ENCODE measurements at places on chromosomes 3 and 15.
A peak's percentile ranks its signal among the peaks of the same experiment; 100 is the strongest.

- DNase-seq: no peak
Observed at GRCh38 chr15:39132070-39132469, 448.8 kb upstream of the THBS1 start.

DNA sequence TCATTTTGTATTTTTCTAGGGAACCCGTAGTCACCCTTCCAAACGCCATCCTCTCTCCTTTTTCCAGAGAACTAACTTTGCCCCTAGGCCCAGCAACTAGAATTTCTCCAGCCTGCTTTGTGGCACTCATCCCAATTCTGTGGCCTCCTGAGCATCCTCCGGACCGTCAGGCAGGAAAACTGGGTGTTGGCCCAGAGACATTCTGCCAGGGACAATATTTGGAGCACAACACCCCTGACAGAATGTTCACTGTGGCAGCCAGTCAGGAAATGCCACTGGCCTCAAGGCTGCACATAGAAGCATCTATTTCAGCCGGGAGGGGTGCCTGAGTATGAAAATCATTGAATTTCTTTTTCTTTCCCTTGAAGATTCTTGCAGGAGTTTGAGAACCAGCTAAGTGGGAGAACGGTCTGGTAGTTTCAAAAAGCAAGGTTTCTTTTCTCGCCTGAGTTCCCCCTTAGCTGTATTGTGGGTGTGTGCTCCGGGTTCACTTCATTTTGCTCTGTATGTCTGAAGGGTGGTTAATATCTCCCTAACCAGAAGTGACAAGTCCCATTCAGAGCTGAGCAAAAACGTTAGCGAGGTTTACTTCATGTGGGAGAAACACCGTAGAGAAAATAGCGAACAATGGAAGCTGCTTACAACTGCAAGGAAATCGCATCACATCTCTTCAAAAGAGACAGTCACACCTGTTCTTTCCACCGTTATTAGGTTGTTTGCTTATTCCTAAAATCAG lies 108.1 kb upstream of the TPM1 start:
- DNase-seq: no peak

GRCh38 chr3:183018421-183019192 lies 38.3 kb upstream of the DCUN1D1 start:
- no peak for DNase-seq

DNA sequence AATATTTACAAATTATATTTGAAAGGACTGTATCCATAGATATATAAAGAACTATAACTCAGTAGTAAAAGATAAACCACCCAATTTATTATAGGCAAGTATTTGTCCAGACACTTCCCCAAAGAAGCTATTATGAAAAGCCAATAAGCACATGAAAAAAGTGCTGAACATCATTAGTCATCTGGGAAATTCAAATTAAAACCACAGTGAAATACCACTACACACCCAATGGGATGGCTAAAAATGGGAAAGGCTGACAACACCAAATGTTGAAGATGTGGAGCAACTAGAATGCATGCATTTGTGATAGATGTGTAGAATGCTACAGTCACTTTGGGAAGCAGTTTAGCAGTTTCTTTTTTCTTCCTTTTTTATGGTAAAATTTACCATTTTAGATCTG lies 147.0 kb downstream of the PDE8A start:
- no peak for DNase-seq

DNA sequence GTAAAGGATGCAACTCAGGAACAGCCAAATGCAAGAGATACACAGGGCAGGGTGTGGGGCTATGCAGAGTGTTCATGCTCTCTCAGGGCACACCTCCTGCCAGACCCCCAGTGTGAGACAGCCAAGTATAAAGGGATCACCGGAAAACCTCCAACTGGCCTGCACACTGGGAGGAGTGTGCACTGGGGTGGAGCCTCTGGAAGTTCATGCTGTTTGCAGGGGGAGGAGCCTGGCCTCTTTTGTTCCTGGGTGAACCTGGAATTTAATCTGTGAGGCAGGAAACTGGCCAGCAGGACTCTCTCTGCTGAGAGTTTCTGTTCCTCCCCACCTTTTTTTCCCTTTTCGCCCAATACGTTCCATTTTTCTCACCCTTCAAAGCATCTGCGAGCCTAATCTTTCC lies 204.1 kb downstream of the WNT5A start:
- DNase-seq: no peak

- DNase-seq: no peak
Observed at GRCh38 chr3:120369037-120369467, 19.9 kb upstream of the LRRC58 start.

DNA sequence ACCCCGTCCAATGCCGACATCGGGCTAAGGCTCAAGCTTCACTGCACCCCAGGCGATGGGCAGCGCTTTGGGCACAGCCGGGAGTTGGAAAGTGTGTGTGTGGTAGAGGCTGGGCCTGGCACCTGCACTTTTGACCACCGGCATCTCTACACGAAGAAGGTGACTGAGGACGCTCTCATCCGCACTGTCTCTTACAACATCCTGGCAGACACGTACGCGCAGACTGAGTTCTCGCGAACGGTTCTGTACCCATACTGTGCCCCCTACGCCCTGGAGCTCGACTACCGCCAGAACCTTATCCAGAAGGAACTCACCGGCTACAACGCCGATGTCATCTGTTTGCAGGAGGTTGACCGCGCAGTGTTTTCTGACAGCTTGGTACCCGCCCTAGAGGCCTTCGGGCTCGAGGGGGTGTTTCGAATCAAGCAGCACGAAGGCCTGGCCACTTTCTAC lies 1.0 kb downstream of the PDE12 start:
- DNase-seq: no peak

GRCh38 chr3:159664006-159664405 lies 324.6 kb upstream of the IL12A start:
- DNase-seq: no peak

GRCh38 chr15:40368719-40369473 lies 10.9 kb downstream of the DISP2 start:
- no peak for DNase-seq

GRCh38 chr3:57706462-57706861 lies 13.6 kb upstream of the DENND6A start:
- DNase-seq: no peak

DNA sequence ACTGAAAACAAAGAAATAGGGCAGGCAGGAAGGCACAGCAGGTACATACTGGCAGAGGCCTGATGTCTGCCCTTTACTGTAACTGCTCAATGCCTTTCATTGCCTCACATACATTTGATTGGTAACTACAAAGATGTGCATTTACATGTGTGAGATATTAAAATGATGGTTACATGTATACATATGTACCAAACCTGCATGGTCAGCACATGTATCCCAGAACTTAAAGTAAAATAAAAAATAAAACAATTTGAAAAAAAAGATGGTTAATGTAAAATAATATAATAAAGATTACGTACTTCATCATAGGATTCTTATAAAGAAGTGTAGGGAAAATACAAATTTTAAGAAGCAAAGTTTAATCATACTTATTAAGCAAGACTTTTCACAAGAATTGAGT lies 15.1 kb downstream of the SSR3 start:
- DNase-seq: no peak

GRCh38 chr3:52463416-52463815 lies 8.0 kb downstream of the NISCH start:
- no peak for DNase-seq

- no peak for DNase-seq
Observed at GRCh38 chr15:92848852-92849598, 51.1 kb upstream of the CHD2 start.

DNA sequence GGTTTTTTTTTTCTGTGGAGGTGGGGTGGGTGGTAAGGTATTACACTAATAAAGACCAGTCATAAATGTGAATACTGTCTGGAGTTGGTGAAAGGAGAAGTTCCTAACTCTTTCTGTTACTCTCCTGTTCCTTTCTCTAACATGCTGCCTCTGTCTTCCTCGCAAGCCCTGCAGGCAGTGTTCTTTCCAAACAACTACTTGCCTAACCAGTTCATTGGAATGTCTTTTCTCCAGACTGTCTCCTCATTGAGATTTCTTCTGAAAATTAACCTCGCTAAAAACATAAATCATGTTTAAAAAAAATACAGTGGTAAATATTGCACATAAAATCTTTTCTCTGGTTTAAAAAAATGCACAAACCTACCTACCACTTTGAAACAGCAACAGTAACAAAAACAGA lies 135.2 kb downstream of the TP63 start:
- DNase-seq: no peak

DNA sequence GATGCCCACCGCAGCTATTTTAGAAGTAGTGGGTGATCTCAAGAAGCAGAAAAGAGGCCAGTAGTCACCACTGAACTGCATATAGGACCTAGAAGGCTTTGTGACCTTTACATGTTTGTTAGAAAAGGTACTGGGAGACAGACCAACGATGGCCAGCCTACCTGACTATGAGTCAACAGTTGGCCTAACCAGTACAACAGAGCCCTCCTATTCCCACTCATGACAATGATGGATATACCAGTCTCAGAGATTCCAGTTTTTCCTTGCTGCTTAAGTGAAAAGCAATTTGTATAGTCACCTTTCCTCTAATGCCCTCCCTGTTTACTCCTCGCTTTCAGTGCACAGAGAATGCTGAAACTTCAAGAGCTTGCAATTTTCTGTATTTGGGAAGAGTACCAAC lies 86.6 kb upstream of the PPIB start:
- no peak for DNase-seq

DNA sequence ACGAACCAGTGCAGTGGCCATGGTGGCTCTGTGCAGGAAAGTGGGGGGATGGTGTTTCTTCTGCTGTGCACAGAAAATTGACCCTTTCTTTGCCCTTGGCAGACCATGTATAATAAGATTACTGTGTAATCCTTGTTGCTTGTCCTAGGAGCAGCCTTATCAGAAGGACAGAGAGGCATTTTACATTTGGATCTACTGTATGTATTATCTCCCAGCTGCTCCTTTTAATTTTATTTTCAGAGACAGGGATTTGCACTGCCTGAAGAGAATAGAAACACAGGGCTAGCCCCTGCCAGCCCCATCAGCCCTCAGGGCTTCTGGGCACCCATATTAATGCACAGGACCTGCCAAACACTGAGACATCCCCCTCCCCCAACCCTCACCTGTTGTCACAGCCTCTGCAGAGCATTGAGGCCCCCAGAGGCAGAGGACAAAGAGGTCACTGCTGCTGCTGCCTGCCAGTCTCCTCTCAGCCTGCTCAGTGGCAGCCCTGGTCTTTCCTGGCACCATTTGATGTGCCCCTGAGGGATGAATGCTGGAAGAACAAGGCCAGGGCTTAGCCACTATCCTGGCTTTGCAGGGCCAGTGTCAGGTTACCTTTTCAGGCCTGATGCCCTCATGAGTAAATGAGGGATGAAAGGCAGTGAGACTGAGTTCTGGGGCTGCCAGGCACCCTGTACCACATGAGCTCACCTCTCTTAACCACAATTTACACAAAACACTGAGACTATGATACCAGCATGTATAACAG lies 533.4 kb downstream of the NTRK3 start:
- no peak for DNase-seq

DNA sequence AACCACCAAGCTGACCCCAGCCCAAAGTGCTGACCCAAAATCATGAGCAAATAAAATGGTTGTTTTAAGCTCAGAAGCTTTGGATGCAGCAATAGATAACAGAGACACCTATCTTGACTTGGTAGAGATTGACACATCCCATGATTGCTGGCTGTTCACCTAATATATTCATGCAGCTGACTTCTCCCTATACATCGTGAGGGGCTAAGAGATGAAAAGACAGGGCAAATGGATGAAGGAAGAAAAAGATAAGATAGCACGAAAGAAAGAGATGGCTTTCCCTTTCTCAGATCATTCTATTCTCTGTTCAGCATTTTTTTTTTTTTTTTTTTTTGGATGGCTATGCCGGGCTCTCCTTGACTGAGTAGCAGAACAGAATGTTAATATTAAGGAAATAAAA lies 141.5 kb upstream of the ADAMTS9 start:
- DNase-seq: no peak

DNA sequence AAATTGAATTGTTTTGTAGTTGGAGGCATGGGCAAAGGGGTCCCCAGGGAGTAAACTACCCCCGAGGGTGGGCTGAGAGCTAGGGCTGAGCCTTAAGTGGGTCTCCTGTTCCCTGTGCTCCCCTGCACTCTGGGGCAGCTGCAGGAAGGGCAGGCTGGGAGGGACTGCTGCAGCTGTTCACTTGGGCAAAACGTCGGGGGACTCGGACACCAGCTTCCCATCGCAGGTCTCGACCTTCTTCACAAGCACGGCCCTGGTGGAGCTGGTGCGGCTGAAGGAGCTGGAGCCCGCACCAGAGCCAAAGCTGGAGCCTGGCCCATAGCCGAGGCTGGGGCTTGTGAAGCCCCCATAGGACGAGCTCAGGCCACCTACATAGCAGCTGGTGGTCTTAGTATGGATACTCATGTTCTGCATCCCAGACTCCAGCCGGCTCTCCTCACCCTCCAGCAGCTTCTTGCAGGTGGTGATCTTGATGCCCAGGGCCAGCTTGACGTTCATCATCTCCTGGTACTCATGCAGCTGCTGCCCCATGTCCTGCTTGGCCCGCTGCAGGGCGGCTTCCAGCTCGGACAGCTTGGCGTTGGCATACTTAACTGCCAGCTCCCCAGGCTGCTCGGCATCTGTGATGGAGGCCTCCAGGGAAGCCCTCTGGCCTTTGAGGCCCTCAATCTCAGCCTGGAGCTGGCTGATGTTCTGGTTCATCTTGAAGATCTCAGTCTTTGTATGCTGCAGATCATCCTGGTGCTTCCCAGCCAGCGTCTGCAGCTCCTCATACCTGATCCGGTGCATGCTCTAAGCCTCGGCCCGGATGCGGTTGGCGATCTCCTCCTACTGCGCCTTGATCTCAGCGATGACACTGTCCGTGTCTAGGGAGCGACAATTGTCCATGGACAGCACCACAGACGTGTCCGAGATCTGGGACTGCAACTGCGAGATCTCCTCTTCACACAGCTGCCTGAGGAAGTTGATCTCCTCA lies 423.5 kb upstream of the ARPP21 start:
- no peak for DNase-seq

DNA sequence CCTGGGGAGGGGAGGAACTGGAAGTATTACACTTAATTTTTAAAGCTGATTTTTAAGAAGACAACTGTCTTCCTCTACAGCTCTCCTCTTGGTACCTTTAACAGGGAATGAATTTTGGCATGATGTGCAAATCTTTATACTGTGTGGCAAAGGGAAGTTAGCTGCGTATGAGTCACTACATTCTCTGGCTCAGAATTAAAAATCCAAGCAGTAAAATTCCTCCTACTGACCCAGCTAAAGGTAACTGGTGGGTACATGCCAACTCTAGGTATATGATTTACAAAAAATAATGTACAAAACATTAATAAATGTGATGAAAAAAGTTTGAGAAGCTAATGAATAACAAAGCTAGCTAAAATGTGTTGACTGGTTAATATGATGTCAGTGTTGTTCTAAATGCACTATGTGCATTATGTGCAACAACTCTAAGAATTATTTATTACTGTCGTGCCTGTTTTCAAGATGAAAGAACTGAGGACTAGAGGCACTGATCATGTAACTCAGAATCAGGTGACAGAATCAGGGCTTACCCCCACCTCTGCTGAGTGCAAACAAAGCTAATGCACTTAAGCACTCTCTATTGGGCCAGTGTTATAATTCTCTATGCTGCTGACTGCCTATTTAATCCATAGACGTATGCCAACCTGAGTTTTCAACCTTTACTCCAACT lies 194.7 kb upstream of the CADPS start:
- DNase-seq: no peak

- no peak for DNase-seq
Observed at GRCh38 chr3:72791161-72791560, 57.1 kb downstream of the SHQ1 start.

- DNase-seq: peak; percentile 41
Observed at GRCh38 chr3:128488991-128489673, 3.9 kb downstream of the GATA2 start.

Data from NCI-H1930 (cell line).